ENCODE measurements at places on chromosomes 3 and 15.
A peak's percentile ranks its signal among the peaks of the same experiment; 100 is the strongest.

DNA sequence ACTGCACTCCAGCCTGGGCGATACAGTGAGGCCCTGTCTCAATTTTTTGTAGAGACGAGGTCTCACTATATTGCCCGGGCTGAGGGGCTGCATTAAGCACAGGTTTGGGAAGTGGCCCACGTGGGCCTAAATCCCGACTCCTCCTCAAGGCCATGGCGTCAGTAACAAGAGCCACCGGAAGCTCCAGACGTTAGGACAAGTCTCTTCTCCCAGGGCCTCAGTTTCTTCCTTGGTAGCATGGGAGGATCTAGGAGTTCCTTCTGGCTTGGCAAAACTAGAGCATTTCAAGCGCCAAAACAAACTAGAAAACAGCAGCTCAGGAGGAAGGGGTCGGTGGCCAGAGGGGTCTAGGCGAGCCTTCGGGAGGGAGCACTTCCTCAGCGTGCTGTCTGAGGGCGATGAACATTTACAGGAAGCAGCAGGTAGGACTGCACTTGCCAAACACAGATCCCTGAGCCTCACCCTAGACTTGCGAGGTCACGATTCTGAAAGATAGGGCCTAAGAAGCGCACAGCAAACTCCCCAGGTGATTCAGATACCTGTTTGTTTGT lies 536 bp downstream of the SNAPC5 start:
- no peak for DNase-seq

GRCh38 chr15:29294732-29295325 lies 25.2 kb upstream of the NSMCE3 start:
- no peak for DNase-seq

- DNase-seq: peak; percentile 71
Measured at GRCh38 chr3:125125821-125126245, 70.0 kb upstream of the HEG1 start.

DNA sequence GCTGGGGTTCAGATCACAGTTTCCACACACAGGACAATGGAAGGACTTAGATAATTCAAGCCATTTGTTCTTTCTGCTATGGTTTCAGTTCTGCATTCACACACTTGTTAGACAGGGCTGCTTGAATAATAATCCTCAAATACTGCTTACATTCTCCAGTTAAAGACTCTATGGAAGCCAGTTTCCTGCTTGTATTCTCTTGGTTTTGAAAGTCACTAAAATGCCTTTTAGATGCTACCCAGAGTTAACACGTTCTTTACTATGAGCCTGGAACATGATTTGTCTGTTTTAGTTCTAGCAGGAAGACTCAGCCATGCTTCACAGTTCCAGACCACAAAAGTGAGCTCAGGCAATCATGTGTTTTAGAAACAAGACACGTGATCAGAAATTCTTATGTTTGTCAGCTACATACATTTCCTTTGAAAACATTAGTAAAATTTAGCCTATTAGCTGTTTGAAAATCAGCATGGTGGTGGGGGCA lies 152.4 kb downstream of the LEKR1 start:
- DNase-seq: peak; percentile 57

DNA sequence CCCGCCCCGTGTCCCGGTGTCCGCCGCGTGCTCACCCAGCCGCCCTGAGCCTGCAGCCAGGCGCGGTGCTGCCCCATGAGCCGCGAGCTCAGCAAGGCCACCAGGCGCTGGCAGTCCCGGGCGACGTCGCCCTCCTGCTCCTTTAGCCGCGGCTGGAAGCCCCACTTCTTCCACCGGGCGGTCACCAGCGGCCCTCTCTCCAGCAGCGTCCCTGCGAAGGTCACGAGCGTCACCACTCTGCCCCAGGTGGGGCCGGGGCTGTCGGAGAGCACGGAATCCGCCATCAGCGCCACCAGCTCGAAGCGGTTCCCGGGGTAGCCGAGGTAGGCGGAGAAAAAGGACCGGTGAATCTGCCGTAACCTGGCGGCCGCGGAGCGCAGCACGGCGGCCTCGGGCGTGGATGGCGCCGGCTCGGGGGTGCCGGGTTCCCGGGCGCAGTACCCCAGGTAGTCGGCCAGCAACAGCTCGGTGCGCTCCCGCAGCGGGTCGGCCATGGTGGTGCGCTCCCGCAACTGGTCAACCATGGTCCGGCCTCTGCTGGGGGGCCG lies 298 bp downstream of the BCL2L10 start:
- peak; percentile 61 for DNase-seq

DNA sequence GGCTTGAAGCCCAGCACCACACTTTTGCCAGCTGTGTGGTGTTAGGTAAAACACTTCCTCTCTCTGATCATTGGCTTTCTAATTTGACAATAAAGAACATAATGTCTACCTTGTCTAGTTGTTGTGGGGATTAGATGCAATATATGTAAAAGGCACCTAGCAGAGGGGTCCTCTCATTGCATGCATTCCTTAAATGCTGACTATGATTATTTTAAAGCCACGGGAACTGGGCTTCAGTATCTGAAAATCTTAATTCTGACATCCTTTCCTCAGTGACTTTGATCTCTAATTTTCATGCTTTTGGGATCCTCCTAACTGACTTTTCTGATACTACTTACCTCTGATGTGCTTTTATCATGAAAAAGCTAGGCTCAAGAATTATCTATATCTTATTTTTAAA lies 596.3 kb downstream of the TAFA4 start:
- DNase-seq: no peak

DNA sequence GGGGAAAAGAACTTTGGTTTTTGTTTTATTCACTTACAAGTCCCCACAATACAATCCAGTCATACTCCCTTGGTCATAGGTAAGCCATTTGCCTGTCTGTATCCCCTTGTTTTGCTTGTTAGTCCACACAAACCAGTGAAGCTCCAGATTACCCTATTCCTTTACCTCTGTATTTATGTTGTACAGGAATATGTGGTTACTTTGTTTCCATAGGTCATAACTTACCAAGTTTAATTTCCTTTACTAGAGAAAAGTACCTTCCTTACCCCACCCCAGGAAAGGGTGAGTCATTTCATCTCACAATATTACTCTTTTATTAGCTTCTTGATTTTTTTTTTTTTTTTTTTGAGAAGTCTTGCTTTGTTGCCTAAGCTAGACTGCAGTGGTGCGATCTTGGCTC lies 113.4 kb upstream of the LRRFIP2 start:
- DNase-seq: no peak

DNA sequence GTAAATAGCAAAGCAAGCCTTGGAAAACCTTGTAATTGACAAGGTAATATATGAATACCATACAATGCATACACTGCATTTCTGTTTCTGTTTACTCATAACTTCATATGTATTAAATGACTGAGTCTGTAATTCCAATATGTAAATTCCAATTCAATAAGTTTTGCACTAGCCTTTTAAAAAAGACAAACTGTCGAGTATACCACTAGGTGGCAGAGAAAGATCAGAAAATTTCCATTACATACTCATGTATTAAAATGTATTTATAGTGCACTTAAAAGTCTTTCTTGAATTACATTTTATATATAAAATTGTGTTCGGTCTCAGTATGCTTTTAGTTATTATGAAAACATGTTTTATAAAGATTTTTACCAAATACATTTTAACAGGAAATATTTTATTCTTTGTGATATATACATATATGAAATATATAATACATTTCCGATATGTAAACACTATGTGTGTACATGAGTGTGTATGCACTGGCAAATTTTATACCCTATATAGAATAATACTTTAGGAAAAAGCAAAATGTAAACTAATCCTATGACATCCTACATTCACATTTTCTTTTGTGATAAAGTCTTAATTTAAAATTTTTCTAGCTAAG lies 216.8 kb downstream of the VGLL3 start:
- peak; percentile 14 for DNase-seq

DNA sequence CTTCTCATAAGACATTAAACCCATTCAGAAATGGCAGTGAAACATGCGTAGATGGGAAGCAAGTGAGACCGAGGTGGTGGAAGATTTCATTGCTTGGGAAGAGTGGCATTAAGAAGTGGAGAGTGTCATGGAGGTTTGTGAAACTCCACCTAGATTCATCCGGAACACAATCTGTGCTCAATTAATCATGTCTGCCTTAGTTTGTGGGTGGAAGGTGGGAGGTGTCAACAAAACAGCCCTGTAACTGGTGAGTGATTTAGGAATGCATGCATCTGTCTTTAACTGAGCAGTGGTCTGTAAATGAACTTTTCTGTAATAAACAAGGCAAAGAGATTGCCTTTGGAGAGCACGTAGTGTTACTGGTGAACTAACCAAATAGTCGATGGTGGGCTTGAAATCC lies 113.7 kb downstream of the WNT5A start:
- DNase-seq: no peak

DNA sequence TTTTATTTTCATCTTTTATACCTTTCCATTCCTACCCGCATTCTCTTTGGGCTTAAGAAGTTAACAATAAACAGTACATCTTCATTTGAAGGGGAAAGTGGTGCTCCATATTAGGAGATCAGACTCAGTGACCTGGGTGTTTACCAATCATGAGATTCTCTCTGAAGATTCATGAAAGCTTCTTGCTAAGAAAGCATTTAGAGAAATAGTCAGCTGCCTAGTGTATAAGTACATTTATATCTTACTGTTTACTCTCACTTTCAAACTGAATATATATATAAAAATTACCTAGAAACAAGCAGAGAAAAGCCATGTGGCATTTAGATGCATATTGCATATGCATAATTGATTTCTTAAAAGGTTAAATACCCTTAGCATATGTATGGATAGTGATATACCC lies 100.5 kb downstream of the KCNH8 start:
- DNase-seq: no peak

DNA sequence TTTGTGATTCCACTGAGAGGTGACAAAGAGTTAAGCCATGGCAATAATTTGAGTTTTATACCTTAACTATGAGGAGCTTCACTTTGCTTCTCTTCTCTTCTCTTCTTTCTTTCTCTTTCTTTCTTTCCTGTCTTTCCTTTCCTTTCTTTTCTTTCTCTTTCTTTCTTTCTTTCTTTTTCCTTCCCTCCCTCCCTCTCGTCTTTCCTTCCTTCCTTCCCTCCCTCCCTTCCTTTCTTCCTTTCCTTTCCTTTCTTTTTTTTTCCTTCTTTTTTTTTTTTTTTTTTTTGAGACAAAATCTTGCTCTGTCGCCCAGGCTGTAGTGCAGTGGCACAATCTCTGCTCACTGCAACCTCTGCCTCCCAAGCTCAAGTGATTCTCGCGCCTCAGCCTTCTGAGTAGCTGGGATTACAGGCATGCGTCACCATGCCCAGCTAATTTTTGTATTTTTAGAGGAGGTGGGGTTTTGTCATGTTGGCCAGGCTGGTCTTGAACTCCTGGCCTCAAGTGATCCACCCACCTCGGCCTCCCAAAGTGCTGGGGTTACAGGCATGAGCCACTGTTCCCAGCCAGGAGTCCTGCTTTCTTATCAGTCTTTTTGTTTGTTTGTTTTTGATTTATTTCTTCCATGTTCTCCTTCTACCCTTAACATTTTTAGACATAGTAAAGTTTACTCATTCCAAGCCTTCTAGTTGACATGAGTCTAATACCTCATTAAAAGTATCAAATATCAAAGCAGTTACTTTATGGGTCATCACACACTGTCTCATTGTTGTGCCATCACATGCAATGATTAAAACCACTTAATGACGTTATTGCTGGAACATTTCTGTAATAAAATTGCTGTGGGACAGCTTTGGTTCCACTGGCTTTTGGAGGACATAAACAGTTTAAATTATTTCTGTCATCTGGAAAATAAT lies 29.9 kb downstream of the SLC49A4 start:
- DNase-seq: peak; percentile 41

- DNase-seq: no peak
Measured at GRCh38 chr15:93859176-93859575, 372.2 kb upstream of the MCTP2 start.

DNA sequence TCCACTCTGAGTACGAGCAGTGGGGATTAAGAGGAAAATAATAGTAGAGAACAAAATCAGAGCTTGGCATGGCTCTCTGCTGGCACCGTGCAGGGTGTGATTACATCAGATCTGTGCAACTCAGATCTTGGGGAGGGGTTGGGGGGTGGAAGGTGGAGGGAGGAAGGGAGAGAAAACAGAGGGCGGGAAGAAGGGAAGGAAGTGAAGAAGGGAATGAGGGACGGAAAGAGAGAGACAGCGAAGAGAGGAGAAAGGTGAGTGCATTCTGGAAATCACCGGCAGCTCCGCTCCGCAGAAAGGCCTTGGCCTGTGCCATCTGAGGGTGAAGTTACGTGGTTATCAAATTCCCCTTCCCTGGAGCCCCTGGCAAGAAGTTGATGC lies 31.0 kb upstream of the ADAMTS17 start:
- no peak for DNase-seq

DNA sequence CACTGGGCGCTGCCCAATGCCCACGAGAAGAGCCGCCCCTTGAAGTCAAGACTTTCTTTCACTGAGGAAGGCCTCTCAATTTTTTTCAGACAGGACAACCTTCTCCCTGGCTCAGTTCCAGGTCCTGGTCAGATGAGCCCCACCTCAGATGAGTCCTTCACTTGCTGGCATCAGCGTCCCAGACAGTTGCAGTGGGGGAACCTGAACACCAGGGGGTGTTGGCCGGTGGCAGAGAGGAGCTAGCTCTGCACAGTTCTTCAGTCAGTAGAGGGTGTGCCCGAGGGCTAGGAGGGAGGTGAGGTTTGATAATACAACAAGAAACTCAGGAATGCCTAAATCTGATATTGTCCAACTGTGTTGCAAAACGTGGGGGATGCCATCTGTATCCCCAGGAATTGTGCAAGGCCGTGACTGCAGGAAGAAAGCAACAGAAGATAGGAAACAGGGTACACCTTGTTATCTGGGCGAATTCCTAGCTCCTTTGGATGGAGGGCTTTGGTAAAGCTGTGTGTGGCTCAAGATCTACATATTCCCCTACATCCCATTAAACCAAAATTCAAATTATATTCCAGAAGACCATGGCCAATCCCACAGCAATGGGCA lies 34.3 kb downstream of the CCR3 start:
- no peak for DNase-seq

DNA sequence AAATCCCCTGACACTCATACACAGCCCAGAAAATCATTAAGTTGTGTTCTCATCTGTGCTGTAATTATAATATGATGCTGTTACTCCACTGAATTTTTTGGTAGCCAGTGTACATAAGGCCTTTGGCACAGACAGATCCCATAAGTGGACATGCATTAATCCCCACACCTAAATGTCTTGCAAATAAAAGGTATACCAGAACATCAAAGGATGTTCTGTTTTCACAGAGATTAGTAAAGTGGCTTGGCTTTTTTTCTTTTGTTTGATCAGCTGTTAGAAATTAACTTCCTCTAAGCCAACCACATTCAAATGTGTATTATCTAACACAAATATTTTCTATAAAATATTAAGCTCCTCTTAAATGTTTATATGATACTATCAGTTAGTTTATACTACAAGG lies 2.7 kb downstream of the SST start:
- DNase-seq: no peak

- DNase-seq: no peak
Measured at GRCh38 chr3:17092583-17092933, 207.8 kb downstream of the PLCL2 start.
